Inflammatory macrophage treated with lipopolysaccharide for 4 hours (primary cell): ENCODE measurements at places on chromosomes 6 and 20.

DNA sequence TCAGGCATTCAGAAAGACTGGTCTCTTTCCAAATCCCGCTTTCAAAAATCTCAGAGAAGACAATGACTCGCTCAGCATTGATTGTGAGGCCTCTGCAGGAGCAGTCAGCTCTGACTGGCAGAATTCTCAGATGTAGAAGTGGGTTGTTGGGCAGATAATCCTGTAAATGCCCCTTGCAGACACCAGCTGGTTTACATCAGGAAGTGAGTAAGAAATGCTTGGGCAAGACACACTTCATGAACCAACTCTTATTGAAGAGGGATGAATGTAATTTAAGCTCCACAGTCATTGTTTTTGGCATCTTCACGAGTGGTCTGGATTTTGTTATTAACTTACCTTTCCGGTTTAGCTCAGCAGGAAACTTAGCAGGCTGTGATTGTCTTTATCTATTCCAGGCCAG, 166.6 kb downstream of the PLCB4 start:
- peak; percentile 49 for DNase-seq

DNA sequence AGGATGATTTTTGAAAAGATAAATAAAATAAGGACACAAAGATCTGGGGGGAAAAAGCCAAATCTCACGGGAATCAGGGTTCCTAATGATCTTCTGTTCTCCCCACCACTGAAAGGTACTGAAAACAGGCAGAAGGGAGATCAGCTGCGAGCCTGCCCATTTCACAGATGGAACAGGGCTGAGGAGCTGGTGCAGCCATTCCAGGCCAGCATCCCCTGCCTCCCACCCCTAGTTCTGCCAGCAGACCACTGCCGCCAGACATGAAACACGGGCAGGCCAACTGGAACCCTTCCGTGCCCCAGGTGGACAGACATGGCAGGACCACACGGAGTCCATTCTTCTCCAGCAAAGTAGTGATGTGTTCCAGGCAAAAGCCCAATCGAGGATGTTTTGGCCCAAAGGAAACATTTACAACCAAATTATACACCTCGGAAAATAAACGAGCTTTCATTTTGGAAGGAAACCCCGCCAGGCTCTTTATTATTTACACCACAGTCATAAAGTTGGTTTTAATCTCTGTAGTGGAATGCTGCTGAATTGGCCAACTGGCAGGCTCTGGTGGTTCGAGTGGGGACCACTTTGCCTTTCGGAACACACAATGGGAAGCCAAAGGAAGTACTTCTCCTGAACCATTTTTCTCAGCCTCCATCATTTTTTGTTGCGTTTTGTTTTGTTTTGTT, 28.2 kb downstream of the ISM1 start:
- DNase-seq, result no peak

DNA sequence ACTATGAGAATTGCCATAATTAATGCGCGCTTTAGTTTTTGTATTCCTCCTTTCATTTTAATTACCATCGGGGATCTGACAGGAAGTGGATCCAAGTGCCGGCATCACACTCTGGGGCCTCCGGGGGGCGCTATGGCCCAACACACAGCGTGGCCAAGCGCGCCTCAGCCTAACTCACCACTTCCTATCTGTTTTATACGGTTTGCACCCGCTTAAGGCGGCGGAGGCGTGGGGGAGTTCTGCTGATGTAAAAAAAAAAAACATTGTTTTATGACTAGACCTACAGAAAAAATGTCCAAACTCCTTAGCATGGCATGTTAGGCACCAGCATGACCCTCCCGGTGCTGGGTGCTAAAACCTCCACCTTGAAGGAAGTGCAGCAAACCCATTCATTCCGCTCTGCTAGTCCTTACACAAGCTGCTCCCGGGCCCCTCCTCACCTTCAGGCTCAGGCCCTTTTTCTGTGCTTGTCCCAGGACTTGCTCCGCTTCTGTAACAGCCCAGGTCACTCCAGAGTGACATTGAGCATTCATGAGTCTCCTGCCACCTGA, 4.5 kb upstream of the EBF4 start:
- DNase-seq, result peak; percentile 62

- no peak for DNase-seq
These were observed 13.4 kb upstream of the RANBP9 start for GRCh38 chr6:13725052-13725451.

DNA sequence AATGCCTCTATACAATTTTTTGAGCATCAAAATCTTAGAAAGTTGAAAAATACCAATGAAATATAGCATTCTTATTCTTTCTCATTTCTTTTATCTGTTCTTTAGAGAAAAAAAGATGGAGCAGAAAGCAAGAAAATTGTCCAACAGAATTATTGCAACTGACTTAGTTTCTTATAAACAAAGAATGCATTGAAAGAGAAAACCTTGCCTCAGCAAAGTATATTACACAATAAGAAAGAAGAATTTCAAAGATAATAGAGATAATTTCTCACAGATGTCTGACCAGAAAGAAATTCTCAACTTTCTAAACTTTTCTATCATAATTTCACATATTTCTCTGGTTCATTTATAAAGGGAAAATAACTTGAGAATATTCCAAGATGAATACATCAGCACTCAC, 47.0 kb upstream of the PRND start:
- DNase-seq, result no peak

DNA sequence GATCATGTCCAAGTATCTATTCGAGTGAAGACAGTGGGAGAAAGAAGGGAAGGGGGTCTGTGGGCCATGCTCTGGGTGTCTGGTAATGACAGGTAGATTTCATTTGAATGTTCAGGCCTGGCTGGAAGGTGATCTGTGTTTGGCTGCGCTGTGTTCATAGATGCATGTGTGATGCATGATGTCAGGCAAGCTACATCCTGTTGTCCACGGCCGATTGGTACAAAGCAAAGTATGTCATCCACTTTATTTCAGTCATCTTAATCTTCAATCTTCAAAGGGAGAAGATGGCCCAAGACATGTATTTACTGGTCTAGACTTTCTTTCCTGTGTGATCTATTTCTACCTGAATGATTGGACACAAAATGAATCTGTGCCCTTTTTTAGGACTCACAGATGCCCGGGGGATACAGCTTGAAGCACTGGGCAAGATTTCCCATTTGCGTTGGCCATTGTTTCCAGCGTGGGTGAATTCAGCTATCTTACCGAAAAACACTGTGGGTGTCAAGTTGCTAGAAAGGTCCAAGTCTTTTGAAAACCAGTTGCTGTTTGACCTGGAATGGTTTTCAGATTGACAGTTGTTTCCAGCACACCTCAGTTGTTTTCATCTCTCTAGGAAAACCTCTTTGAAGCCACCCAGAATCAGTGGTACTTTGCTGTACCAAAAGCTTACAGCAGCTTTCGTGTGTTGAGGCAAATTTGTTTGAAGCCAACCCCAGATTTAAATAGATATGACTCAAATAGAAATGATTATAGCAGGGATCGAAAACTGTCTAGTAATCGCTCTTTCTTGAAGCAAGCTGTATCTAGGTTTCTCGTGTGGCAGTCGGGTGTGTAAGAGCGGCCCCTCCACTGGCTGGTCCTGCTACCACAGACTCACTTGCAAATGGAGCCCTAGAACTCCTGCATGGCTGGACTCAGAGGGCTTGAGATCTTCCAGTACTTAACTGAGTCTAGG, 27.2 kb downstream of the DUSP22 start:
- DNase-seq, result no peak
